MG63 (cell line): ENCODE measurements at places on chromosomes 3 and 15.

DNA sequence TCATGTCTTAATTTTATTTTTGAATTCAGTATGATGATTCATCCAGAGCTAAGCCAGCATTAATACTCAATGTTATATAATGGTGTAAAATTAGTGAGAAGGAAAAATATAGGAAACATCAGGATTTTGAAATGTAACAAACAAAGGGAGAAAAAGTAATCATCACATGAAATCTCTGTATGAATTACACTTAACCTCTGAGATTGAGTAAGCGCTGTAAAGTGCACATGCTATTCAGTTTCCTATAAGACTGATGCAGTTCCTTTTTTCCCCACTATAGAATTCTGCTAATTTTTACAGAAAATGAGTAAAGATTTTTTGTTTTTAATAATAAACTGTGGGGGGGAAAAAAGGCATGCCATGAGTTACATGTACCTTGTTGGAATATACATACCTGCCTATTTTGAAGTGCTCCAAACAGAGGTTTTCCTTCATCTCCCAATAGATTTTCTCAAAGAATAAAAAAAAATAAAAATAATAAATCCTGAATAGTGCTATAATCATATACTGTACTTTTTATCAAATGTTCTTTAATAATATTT lies 64.0 kb upstream of the TTBK2 start:
- DNase-seq = no peak

DNA sequence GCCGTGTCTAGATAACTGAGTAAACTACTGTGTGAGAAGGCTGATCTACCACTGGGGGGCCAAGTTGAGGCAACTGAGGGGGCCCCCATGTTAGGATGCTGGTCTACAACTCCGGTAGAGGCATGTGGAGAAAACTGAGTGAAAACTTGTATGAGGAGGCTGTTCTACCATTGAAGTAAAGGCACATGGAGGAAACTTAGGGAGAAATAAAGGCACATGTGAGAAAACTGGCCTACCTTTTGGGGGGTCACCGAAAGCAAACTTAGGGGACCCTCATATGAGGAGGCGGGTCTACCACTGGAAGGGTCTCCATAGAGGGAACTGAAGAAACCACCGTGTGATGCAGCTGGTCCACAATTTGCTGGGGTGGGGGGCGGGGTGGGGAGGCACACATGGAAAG lies 155.2 kb downstream of the FBLN2 start:
- DNase-seq = no peak

DNA sequence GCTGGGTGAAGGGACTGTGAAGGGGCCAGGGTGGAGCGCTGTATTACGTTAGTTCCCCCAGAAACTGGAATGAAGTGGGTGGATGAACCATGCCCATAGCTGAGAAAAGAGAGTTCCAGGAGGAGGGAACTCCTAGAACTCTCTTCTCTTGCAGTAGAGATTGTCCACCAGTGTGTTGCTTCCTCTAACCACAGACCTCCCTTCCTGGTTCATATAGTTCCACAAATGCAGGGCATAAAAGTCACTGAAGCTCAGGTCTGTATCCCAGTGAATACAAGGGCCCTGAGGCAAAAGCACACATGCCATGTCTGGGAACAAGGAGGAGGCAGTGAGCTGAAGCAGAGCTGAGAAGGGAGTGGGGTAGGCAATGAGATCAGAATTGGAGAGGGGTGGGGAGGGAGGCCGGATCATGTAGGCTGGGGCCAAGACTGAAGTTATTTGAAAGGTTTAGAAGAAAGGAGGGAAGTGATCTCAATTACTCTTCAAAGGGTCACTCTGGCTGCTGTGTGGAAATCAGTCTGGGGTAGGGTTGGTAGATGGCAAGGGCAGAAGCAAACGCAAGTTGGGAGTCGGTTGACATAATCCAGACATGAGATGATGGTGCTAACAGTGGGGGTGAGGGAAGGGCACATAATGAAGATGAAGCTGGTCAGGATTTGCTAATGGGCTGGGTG lies 6.5 kb downstream of the A4GNT start:
- DNase-seq = peak; percentile 16

DNA sequence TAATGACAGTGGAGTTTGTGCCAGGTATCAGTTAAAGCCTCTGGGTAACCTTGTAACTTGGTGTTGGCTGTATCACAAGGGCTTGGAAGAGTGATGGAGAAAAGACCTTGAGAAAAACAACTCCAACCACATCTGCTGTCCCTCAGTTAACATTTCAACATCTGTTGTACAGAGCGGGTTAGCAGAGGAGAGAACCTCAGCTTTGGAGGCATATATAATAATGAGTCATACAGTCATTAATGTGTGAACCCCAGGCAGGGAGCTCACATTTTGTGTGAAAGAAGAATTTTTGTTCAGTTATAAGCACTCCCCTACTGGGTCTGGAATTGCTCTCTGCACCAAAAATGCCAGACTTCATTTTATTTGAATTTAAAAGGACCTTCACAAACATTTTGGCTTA lies 439.5 kb downstream of the PDCD6IP start:
- no peak for DNase-seq

DNA sequence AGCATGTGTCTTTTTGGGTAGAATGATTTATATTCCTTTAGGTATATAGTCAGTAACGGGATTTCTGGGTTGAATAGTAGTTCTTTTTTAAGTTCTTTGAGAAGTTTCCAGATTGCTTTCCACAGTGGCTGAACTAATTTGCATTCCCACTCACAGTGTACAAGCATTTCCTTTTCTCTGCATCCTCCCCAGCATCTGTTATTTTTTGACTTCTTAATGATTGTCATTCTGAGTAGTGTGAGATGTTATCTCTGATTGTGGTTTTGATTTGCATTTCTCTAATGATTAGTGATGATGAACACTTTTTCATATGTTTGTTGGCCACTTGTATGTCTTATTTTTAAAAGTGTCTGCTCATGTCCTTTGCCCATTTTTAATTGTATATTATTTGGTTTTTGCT lies 337.6 kb downstream of the EFHB start:
- no peak for DNase-seq

GRCh38 chr15:78061963-78062427 lies 15.5 kb downstream of the TBC1D2B start:
- peak; percentile 35 for DNase-seq

- DNase-seq = no peak
Observed at GRCh38 chr15:85142312-85142711, 160.7 kb downstream of the PDE8A start.

DNA sequence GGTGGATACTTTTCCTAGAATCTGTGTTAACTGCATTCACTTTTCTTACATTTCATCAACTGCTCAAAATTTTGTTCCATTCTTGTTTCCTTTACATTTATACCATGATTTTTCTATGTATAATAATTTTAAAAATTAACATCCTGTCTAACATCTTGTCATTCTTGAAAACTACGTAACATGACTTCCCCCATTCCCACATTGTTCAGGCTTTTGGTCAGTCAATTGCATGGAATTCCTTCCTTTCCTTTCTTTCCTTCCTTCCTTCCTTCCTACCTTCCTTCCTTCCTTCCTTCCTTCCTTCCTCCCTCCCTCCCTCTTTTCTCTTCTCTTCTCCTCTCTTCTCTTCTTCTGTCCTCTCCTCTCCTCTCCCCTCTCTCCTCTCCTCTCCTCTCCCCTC lies 220.7 kb upstream of the TP63 start:
- no peak for DNase-seq

DNA sequence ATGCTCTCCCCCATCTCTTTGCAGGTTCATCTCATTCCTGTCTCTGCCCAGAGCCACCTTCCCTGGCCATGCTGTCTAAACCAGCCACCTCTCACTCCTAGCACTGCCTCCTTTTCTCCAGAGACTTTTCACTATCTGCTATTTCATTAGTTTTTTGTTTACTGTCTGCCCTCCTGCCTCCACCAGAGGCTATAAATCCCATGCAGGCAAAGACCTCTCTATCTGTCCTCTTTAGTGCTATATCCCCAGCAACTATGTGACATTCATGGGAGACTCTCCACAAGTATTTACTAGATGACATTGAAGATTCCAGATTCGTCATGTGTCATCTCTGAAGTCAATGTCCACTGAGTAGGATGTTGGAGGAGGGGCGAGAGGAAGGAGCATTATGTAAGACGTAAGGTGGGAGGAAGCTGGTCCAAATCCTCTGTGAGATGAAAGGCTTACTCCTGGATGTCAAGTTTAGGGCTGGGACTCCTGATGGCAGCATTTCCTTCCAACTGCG lies 3.4 kb upstream of the FAM43A start:
- no peak for DNase-seq

- no peak for DNase-seq
Observed at GRCh38 chr15:72737723-72738122, 45.8 kb downstream of the ADPGK start.

DNA sequence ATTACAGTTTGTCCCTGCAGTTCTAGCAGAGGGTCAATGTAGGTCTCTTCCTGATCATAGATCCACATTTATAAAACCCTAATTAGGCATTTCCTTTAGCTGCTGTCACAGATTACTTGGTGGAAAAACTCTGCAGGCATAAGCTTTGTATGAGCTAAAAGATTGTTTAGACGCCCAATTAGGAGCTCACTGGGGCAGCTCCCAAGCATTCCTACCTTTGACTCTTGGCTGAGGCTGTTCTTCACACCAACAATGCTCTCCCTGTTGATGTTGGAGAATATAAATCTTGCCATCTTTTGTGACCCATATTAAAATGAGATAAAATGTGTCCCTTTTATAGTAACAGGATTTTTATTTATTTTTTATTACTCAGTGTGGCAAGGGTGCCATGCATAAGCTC lies 148.3 kb upstream of the TRIM42 start:
- DNase-seq = no peak

DNA sequence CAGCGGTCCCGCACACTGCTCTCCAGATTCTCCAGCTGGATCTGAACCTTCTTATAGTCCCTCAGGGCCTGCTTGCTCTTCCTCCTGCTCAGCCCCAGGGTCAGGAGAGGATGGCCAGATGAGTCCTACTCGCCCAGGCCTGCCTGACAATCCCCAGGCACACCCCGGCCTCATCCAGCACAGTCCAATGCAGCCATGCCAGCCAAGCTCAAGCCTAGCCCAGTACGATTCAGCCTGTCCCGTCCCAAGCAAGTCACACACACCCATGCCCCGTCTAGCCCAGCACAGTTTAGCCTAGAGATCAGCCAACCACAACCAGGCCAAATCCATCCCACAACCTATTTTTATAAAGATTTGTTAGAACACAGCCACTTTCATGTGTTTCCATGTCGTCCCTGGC lies 16.8 kb downstream of the PLXNB1 start:
- DNase-seq = no peak

DNA sequence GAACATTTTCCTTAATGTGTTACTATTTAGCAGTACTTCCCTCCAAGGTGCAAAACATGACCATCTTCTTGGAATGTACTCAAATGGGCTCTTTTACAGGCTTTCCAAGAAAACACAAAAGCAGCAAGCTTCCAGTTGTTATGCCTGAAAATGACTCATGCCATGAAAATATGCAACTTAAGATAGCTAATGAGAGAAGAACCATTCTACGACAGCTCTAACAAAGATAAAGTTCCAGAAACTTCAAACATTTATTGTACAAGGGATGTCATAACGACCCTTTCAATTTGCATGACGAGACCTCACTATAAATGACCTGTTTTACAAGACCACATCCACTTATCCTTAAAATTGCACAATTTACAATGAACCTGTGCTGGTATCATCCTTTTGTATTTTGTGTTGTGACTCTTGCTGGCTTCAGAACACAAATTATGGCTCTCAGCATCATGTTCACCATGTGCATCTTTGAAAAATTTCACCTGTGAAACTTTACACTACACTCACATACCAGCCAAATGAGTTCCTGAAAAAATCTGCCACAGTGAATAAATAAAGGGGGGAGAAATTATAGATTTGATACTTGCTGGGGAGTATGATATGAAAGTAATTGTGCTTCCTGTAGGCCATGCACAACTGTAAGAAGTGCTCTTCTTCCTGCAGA lies 433.7 kb downstream of the MAGI1 start:
- DNase-seq = no peak

DNA sequence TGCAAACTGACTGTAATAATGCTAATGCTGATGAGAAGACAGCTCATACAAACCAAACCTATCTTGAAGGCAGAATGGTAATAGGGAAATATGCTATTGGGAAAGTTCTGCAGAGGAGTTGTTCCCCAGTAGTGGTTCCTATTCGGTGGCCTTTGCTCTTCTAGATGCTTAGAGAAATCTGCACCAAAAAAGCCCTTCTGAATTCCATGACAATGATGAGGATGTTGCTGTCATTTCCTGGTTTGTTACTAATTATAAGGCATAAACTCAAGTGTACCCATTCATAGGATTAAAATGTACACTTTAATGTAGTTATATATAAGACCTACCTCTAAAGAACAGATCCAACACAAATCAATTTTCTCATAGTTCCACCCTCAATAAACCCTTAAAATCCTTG lies 30.1 kb downstream of the TOMM70 start:
- DNase-seq = no peak

DNA sequence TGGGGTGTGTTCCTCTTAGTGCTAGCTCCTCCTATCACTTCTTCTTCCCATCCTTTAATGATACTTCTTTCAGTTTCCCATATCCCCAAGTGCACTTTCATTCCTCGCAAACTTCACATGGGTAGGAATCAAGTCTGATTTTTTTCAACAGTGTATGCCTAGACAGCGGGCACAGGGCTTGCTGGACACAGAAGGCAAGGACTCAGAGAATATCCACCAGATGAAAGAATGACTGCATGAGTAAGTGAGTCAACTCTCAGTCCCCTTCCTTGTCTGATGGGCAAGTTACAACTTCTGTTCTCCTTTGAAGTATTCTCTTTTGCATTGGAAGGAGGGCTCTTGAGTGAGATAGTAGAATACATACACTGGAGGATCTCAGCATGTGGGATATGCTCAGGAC lies 3.1 kb upstream of the SQOR start:
- no peak for DNase-seq

- no peak for DNase-seq
Observed at GRCh38 chr3:31561891-31562290, 29.2 kb downstream of the STT3B start.
